ENCODE measurements at places on chromosomes 12 and 14.
A peak's percentile ranks its signal among the peaks of the same experiment; 100 is the strongest.

DNA sequence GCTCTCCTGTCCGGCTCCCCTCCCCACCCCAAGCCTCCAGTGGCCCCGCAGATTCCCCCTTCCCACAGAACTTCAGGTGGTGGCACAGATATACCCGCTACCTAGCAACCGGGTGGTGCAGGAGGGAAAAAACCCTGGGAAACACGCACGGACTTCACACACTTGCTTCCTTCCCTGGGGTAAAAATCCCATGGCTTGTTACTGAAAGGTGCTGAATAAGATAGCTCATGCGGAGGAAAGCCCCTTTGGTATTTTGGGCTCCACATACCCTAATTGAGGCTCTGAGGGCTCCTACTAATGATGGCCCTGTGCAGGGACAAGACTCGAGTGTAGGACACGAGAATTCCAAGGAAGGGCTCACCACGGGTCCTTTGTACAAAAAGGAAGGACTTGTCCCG is 869 bp upstream of the RIMBP2 start:
- DNase-seq = no peak

GRCh38 chr14:75662966-75663365 is 1.9 kb downstream of the TTLL5 start:
- DNase-seq = no peak

GRCh38 chr14:103001651-103002396 is 55.5 kb downstream of the CDC42BPB start:
- no peak for DNase-seq

DNA sequence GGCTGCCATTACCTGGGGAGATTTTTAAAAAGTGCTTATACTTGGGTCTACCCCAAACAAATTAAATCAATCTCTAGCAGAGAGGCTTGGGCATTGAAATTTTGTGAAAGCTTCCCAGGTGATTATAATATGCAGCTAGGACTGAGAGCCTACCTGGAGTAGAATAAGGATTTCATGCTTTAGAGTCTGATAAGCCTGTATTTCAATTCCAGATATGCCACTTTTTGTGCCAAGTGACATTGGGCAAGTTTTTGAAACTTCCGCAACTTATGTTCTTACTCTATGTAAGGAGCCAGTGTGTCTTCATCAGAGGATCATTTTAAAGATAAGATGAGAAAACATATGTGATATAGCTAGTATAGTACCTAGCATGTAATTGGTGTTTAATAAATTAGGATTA is 159.8 kb upstream of the LRIG3 start:
- DNase-seq = no peak

- DNase-seq = no peak
Measured at GRCh38 chr14:77565994-77566305, 50.5 kb downstream of the SPTLC2 start.

- no peak for DNase-seq
Measured at GRCh38 chr14:105944632-105945610, 418.5 kb downstream of the TMEM121 start.

GRCh38 chr12:112275207-112275606 is 107.0 kb downstream of the HECTD4 start:
- DNase-seq = no peak

DNA sequence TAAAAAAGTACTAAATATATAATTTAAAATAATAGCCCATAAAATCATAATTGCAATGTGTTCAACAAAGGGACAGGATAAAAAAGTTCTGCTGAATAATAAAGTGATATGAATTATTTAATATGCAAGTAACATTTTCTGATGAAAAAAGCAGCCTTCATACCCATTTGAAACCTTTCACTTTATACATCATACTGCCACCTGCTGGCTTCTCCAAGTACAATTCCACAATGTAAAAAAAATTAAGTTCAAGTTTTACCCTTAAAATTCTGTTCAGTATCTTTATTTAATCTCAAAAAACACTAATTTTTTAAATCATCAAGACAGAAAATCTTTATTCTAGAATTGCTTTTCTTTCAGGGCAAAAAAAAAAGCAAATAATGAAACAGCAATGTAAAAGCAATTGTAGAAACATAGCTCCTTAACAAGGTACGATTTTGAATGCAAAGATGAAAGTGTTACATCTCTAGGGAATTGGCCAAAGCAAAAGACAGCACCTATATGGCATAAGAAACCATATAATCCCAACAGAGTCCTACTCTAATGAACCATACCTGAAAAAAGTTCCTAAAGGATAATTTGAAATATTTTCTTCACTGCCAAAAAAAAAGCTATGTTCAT is 15.0 kb downstream of the MDM1 start:
- DNase-seq = peak; percentile 57

DNA sequence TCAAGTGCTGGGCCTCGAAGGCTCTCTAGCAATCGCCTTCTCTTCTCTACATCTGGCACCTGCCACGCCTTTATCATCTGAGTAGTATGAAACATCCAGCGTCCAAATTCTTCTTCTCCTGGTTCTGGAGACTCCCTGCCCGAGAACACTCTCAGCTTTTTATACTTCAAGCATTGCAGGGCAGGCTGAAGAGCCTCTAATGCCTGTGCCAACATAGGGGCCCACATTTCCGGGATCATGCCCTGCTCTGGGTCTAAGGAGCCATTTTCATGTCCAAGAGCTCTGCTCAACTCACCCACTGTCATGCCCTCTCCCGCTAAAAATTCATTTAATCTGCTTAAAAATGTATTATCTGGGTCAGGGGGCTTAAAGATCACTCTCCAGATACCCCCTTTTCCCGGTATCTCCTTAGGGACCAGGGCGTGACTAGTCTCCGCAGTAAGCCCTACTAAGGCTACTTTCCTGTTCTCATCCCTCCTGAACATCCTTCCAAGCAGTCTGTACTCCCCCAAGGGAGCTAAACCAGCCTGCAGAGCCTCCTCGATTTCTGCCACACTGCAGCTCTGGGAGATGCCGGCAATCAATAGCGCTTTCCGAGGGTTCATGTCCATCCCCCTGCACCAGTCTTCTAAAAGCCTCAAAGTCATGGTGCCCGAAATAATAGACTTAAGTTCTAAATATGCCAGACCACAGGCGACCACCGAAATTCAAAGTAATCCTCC is 940 bp downstream of the MOAP1 start:
- no peak for DNase-seq

- DNase-seq = no peak
Measured at GRCh38 chr12:26246483-26247164, 51.3 kb downstream of the SSPN start.

DNA sequence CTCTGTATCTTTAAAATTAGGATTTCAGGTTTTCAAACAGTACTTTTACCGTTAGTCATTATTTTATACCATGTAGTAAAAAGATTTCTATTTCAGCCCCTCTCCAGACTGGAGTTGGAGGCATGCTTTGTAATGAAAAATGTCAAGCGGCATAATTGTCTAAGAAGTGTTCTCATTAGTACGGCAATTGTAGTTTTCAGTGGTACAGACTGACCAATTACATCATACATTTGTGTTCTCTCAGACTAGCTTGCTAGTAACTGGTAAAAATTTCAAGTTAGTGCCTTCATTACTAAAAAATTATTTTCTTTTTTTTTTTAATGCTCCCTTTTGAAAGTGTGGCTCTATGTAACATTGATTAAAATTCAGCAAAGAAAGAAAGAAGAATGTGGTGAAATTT is 4.5 kb downstream of the USP30 start:
- DNase-seq = no peak

GRCh38 chr14:85576218-85576617 is 46.3 kb downstream of the FLRT2 start:
- DNase-seq = no peak

DNA sequence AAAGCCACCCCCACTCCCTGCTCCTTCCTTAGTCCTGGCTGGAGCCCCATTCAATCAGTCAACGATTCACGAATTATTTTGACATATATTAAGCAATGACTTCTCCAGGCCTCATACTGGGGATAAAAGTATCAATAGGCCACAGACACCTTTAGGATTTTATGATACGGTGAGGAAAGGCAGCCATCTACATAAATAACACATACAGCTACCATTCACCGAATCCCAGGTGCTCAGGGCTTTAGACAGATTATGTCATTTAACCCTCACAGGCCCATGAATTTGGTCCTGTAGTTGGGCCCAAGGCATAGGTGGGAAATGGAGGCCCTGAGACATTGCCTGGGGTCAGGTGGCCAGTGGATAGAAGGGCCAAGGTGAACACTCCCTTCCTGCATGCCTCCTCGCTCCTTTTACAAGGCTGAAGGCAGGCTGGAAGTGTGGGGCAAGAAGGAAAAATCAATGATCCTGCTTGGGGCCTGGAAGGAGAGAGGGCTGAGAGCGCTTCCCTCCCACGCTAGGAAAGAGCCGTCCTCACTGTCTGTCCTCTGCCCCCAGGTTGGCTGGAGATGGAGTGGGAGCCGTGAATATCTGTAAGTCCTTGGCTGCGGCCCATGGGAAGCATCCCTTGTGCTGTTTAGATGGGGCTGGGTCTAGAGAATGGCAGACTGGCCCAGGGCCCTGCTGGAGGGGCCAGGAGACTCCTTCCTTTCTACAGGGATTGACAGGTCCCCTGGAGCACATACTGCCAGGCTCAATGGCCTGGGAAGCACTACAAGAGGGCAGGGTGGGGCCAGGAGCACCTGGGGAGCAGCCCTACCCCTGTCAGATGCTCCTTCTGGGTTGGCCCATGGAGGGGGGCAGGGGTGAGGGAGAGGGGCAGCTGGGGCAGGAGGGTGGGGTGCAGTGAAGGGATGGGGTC is 14.8 kb downstream of the KRT7 start:
- DNase-seq = no peak

DNA sequence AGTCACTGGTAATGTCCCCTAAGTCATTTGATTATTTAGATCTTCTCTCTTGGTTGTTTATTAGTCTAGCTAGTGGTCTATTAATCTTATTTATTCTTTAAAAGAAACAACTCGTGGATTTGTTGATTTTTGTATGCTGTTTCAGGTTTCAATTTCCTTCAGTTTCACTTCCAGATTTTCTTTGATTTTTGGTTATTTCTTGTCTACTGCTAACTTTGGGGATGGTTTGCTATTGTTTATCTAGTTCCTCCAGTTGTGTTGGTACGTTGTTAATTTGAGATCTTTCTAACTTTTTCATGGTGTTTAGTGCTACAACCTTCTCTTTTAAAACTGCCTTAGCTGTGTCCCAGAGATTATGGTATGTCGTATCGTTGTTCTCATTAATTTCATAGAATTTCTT is 18.5 kb upstream of the CD69 start:
- DNase-seq = no peak

- no peak for DNase-seq
Measured at GRCh38 chr12:122851820-122852219, 16.6 kb downstream of the HIP1R start.

DNA sequence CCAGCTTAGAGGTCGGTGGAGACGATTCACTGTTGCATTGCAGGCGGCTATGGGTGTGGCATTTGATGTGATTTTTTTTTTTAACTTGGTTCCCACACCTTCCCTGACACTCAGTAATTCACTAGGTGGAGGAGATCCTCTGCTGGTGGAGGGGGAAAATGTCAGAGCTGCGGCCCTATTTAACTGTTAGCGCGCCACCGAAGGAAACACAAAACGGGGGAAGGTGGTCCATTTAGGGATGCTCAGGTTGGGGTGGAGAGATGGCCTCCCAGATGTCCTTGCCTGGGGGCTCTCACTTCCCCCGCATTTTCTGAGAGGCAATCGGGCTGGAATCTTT is 4.3 kb upstream of the HOXC12 start:
- no peak for DNase-seq

GRCh38 chr12:120941846-120942405 is 36.4 kb upstream of the HNF1A start:
- DNase-seq = no peak

- DNase-seq = no peak
Measured at GRCh38 chr12:14153803-14154202, 172.4 kb upstream of the GRIN2B start.

- DNase-seq = no peak
Measured at GRCh38 chr12:90652280-90652679, 302.7 kb downstream of the CCER1 start.

DNA sequence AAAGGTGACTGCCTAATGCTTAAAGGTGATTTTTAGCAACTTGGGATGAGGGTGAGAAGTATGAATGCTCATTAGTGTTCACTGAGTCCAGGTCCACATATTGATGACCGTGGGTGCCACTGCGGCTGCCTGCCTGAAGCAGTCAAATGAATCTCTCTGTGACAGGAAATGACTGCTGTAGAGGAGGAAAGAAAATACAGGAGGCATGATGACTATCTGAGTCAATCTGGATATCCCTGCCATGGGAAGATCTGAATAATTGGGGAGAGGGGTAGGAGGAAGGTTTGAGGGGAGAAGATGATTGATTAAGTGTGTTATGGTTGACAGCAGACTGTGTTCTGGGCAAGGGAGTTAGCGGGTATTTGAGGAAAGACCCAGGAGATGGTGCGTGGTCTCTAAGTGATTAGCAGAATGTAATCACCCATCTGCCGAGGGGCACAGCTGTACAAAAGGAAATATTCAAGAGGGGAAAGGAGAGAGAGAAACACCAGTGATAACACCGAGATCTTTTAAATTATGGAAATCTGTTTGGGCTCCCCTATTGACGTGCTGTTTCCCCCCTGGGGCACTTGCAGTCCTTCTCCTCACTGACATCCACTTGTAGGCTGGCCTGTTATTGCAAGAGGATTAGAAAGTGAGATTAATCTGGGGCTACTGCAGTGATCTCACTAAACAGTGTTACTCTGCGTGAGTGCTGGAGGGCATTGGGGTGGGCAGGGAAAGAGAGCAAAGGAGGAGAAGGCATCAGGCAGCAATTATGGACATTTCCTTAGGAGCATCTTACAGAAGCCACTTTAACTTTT is 97.7 kb downstream of the AKAP6 start:
- DNase-seq = no peak

DNA sequence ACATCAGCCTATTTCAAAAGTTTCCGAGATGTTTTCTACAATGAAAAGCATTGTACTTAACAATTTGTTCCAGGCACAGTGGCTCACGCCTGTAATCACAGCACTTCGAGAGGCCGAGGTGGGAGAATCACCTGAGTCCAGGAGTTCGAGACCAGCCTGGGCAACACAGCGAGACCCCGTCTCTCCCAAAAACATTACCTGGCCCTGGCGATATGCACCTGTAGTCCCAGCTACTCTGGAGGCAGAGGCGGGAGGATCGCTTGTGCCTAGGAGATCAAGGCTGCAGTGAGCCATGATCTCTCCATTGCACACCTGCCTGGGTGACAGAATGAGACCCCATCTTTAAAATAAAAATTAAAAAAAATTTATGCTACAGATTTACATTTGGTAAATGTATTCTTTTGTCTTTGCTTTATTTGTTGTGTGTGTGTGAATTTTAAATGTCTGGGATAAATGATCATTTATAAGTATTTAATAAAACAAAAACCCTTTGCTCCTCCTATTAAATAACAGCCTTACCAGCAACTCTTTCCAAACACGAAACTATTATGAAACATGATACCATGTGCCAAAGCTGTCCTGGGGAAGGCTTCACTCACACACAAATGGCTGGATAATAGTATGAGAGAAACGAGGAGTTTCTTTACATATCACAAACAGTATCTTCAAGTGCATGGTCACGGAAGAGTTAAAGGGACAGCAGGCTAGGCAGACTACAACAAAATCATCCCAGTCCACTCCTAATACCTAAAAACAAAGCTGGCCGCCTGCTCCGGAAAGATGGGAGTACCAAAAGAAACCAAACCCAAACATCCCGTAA is 1.1 kb downstream of the ATXN3 start:
- DNase-seq = no peak
